ENCODE measurements at places on chromosomes 2 and 18. TPM values are rescaled to one million over a fixed set of nuclear protein-coding genes. Genes with fewer than 3 reads are reported as not detected.

ESCO1 gene
- total RNA-seq = 14.5 TPM

TAF4B gene
- total RNA-seq = 6.8 TPM

FSIP2 gene
- 56.4 TPM for total RNA-seq

OSR1 gene
- 15.7 TPM for total RNA-seq

NAT8 gene
- total RNA-seq = 4.6 TPM

DNA sequence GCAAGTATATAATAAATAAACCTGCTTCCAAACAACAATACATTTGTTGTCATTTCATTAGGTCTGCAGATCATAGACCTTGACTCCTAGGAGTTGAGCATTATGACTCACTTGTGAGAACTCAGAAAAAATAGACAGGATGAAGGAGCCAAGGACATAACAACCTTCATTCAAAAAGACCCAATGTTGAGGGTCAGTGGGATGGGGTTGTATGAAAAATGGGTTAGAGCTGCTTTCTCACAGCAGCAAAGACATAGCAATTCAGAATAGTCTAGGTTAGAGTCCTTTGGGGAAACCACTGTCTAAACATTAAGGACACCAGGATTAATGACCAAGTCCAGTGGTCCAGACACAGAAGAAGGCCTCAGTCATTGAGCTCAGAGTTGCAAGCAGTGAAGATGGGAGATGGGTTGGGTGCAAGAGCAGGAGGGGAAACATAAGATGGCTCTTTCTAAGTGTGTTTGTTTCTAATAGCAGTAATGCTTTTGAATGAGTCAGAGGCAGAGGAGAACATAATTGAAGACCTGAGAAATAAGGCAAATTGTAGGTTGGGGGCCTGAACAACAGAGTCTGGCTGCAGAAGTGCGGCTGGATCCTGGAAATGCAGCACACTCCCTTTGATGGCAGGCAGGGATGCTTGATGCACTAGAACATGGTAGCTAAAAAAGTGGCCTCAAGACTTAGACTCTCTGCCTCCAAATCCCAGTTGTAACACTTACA, 3.7 kb upstream of the SERPINB10 start:
- no peaks in the 10 kb centered on the region for H3K4me1 ChIP-seq
- no peaks in the 10 kb centered on the region for H3K36me3 ChIP-seq
- H3K27me3 ChIP-seq = no peaks in the 10 kb centered on the region
- no peak overlapping the region for H3K4me3 ChIP-seq
- H3K27ac ChIP-seq = no peak overlapping the region

- peaks cover 13% of the 10 kb centered on the region for H3K27me3 ChIP-seq
- no peak overlapping the region for H3K27ac ChIP-seq
These were observed 81.4 kb upstream of the PAPOLG start for GRCh38 chr2:60674524-60675165.

DNA sequence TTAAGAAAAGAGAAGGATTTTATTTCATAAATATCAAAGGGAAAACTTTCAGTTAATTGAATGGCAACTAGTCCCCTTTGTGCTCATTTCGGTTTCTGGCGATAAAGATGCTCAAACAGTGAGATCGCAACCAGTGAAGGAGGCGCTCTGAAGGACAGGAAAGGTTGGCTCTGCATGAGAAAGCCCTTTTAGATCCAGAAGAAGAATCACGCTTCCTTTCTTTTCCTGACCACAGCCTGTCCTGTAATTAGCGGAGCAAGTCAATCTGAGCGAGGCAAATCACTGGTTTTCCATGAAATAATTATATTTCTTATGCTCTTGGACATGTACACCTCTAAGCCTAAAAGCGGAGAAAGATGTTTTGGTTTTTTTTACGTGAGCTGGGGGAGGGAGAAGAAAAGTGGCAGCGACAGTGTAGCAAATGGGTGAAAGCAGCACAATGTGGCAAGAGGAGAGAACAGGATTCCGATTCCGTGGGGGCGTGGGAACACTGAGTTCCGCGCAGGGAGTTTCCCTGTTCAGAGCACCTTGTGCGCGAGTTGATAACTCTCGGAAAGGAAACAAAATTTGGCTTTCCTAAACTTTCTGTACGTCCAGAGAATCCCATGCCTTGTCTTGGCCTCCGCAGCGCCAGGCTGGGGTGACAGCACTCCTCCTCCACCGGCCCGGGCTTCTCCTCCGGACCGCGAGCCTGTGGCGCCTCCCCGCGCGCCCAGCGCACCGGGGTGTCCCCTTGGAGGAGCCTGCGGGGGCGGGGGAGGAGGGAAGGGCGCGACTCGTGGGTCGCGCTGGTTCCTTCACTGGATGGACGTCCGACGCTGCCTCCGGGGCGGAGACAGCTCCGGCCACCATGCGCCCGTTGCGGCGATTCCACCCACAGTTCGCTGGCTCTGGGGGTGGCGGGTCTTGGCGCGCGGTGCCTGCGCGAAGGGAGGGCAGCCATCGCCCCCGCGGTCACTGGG, 620 bp upstream of the SLC9A2 start:
- peak overlapping the region; percentile 36 for H3K4me3 ChIP-seq
- H3K4me1 ChIP-seq = no peaks in the 10 kb centered on the region
- peaks cover 31% of the 10 kb centered on the region for H3K27me3 ChIP-seq
- no peaks in the 10 kb centered on the region for H3K36me3 ChIP-seq

DNA sequence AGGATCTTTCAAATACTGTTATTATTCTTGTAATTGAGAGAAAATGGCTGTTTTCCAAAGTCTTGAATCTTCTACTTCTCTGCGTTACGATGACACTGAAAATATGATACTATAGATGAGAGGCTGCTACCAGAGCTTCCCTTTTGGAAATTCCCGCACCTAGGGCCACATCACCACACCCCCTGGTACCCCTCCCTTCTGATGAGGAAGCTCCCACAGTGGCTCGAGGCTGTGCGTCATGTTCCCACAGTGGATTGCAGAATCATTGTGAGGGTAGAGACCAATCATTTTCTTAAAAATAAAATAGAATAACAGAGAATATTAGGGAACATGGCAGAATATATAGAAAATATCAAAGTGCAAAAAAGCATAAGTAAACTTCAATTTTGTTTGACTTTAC, 268.9 kb upstream of the SMIM21 start:
- no peak for DNase-seq
- no peak overlapping the region for H3K4me3 ChIP-seq
- no peaks in the 10 kb centered on the region for H3K27me3 ChIP-seq
- no peaks in the 10 kb centered on the region for H3K4me1 ChIP-seq
- no peak overlapping the region for H3K27ac ChIP-seq
- no peaks in the 10 kb centered on the region for H3K36me3 ChIP-seq

DNA sequence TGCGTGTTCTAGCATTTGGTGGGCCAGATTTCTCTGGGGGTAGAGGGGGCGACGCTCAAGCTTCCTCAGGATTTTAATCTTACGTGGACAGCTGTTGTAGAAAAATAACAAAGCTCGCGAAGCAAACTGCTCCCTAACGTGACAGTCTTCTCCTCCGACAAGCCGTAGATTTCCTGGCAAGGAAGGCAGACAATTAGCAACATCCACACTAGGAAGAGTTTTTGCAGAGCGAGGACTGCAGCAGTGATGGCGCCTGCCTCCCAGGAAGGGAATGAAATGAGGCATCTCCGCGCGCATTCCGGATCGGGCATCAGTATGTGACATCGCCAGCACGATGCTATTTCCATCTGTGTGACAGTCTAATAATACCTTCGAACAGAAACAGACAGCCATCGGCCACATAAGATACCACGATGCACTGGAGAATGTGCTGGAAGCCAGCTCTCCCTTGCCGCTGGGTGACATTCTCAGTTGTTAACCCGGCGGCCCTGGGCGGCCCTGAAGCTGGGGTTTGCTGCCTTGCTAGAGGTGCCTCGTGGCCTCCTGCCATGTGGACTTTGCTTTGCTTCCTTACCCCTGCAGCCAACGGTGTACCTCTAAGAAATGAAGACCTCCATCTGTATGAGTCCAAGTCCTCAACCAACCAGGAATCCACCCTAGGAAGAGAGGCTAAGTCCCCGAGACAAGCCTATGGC, 101.8 kb upstream of the AGAP1 start:
- DNase-seq = no peak
- no peaks in the 10 kb centered on the region for H3K36me3 ChIP-seq
- H3K27me3 ChIP-seq = no peaks in the 10 kb centered on the region
- no peak overlapping the region for H3K4me3 ChIP-seq
- no peaks in the 10 kb centered on the region for H3K4me1 ChIP-seq

DNA sequence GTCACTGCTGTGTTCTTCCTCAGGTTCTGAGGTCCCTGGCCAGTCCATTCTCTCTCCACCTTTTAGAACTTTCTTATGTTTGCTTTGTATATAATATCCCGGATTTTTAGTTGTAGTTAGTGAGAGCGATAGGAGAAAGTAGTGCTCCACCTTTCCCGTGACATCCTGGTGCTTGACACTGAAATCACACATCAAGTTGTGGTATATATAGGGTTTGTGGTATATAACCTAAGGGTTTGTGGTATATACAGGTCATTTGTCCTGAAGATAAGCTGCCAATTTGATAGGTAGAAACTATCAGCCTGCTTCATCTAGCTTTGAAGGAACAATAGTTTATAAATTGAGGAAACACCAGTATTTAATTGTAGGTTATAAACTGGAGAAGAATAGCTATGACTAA, 13.1 kb downstream of the ZNF892 start:
- no peak for DNase-seq
- H3K4me1 ChIP-seq = no peaks in the 10 kb centered on the region
- no peaks in the 10 kb centered on the region for H3K27me3 ChIP-seq
- H3K4me3 ChIP-seq = no peak overlapping the region
- no peaks in the 10 kb centered on the region for H3K36me3 ChIP-seq

DNA sequence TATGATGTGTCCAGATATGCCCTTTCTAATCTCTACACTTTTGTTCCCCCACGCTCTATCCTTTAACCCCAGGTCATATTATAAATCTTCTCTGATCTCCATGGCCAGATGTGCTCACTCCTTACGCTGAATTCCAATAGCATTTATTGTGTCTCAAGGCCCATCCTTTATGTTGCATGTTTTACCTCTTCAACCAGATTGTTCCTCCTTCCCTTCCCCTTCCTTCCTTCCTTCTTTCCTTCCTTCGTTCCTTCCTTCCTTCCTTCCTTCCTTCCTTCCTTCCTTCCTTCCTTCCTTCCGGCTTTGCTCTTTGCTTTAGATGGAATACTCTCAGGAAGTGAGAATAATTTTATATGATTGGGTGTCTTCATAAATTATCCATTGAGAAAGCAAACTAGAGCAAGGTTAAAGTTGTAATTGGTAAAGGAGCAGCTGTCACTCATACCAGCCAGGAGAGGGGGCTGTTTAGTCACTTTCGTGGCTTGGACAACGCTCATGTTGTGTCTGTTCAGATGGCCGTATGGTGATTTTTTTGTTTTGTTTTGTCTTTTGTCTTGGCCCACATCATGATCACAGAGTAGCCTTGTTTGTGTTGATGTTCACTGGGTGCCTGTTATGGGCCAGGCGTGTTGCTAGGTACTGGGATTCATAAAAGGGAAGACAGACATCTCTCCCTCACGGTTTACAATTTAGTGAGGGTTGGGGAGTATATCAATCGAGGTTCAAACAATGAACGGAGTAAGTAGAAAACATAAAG, 68.0 kb downstream of the DAW1 start:
- H3K36me3 ChIP-seq = no peaks in the 10 kb centered on the region
- H3K4me1 ChIP-seq = no peaks in the 10 kb centered on the region
- no peak overlapping the region for H3K4me3 ChIP-seq
- no peaks in the 10 kb centered on the region for H3K27me3 ChIP-seq
